CD4-positive, alpha-beta T cell treated with Interleukin-4 for 4 hours (primary cell): ENCODE measurements at places on chromosomes 6 and 20.

DNA sequence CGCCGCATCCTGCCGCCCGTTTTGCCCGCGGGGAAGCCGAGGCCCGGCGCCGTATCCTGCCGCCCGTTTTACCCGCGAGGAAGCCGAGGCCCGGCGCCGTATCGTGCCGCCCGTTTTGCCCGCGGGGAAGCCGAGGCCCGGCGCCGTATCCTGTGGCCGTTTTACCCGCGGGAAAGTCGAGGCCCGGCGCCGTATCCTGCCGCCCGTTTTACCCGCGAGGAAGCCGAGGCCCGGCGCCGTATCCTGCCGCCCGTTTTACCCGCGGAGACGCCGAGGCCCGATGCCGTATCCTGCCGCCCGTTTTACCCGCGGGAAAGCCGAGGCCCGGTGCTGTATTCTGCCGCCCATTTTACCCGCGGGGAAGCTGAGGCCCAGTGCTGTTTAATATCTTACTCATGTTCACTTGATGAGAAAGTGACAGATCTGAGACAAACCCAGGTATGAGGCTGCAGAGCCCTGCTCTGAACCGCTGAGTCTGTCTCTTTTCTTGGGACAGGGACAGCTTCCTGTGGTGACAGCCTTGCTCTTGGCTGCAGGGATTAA, 129.4 kb downstream of the CDH26 start:
- DNase-seq = no peak

GRCh38 chr6:104019075-104019753, 840.5 kb downstream of the HACE1 start:
- no peak for DNase-seq

- peak; percentile 40 for DNase-seq
Observed at GRCh38 chr6:170087941-170088581, 202.8 kb downstream of the DLL1 start.

- DNase-seq = no peak
Observed at GRCh38 chr20:31644701-31645100, 7.0 kb downstream of the COX4I2 start.

DNA sequence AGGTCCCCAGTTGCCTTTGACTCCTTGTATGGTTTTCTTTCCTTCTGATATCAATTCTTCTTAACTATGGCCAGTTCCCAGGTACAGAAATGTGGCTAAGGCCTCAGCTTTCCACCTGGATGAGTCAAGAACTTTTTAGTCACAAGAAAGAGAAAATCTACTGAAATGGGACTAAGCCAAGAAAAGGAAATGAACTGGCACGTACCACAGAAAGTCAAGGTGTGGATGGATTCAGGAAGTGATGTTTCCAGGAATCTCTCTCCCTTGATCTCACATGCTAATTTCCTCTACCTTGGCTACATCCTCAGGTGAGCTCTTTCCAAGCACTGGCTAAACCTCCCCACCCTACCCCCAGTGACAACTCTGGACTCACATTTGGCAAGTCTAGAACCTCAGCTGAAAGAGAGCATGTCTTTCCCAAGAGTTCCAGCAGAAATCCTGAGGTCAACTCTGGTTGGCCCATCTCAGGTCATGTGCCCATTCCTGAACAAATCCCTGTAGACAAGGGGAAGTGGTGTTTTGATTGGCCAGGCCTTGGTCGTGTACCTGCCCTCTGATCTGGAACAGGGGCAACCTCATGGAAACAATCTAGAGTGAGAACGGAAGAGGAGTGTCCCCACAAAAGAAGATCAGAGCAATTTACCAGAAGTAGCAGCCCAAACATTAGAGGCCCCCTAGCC, 205.3 kb downstream of the NFATC2 start:
- no peak for DNase-seq

- DNase-seq = no peak
Observed at GRCh38 chr6:36364669-36365479, 22.6 kb downstream of the ETV7 start.

- no peak for DNase-seq
Observed at GRCh38 chr6:63347599-63347998, 27.8 kb upstream of the LGSN start.

DNA sequence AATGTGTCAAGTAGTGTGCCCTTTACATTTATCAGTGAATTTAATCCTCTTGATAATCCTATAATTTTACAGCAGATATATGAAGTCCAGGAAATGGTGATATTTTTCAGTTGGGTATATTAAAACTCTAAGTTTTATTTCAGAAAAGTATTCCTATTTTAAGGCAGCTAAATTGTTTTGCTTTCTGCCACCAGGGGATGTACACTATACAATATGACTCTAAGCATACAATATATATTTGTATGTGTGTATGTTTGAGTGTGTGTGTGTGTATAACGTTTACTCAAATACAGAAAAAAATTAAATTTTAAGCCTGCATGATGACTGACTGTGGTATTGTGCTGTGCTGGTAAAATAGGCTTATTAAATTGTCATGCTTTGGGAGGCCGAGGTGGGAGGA, 102.0 kb upstream of the RUNX2 start:
- no peak for DNase-seq

GRCh38 chr6:139485742-139486475, 111.5 kb upstream of the CITED2 start:
- DNase-seq = no peak

DNA sequence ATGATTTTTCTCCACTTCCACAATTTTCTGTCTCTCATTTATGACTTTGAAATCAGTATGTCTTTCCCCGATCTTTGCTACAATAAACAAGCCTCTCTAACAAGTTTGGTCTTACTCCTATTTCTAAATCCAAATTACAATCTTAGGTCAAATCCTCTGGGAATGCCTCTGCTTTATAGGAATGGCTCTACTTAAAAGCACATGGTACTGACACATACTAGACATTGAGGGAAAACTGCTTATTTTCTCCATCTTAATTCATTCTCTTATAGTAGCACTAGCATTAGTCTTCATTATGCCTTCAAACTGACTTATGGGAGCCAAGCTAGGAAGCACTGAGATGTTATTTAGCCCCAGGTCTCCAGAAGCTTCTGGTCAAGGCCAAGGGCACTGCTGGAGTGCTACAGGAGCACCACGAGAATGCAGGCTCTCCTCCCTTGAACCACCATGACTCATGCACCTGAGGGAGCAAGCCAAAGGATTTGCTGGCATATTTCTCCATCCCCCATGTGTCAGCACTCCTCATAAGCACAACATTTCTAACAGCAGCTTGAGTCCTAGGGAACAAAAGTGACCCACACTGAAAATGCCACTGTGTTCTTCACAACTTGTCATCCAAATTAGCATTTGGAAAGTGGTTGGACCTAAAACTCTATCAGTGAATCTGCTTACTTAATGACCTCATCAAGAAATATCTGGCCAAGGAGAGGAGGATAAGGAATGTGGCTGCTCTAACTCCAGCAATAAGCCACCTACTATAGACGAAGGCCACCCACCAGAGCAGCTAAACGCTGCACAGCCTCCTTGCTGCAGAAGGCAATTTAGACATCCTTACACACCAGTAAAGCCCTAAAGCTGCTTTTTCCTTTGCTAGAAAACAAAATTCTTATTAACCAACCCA, 156.8 kb upstream of the KCNQ5 start:
- DNase-seq = no peak

- DNase-seq = no peak
Observed at GRCh38 chr6:37260444-37260843, 2.5 kb upstream of the TMEM217 start.

GRCh38 chr6:27138406-27138805, 109.1 kb upstream of the PRSS16 start:
- DNase-seq = no peak

GRCh38 chr6:169969372-169970099, 218.1 kb downstream of the ERMARD start:
- DNase-seq = no peak

DNA sequence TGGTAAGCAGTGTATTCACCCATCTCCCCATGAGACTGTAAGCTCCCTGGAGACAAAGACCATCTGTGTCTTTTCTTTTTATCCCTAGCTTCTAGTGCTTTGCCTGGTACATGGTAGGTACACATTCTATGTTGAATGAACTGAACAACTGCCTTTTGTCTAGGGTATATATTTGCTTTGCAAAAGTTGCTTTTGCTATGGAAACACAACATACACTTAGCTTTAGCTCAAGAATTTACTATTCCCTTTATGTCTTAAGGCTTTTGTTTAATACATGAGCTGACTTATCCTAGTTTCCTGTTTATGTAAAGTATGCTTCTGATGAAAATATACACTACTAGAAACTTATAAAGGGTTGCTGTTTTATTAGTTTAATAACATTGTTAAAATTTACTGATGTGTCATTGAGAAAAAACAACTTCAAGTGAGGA, 198.2 kb downstream of the PRL start:
- no peak for DNase-seq

DNA sequence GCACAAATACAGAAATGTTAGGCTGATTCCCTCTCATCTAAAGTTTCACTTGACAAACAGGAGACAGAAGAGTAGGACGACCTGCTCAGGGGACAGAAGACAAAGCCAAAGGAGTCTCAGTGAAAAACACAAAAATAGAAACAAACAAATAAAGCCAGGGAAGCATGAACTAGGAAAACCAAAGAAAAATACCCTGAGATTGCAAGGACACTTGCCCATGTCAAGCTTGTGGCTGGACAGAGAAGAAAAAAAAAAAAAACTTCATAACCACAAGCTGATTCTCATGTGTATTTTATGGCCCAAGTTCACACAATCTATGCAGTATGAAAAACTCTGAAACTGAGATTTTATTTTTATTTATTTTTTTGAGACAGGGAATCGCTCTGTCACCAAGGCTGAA, 85.6 kb upstream of the BEND6 start:
- DNase-seq = no peak

DNA sequence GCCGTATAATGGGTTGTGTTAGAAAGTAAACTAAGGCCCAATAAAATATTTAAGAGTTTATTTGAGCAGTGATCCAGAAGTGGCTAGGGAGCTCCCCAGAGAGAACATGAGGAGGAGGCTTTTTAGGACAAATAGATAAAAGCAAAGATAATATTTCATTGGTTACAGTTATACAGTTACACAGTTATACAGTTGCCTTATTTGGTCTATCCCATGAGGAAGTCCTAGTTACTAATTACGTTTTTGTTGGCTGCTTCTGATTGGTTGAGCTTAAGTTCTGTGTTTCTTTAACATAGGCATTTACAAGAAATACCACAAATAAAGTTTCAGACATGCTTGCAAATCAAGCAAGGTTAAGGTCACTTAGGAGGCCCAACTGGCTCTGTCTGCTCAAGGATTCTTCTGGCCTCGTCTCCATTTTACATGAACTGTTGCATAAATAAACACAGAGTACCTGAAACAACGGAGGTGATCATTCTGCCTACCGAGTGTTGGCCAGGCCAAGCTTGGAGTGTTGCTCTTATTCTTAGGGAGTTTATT, 7.0 kb downstream of the UBD start:
- peak; percentile 72 for DNase-seq

DNA sequence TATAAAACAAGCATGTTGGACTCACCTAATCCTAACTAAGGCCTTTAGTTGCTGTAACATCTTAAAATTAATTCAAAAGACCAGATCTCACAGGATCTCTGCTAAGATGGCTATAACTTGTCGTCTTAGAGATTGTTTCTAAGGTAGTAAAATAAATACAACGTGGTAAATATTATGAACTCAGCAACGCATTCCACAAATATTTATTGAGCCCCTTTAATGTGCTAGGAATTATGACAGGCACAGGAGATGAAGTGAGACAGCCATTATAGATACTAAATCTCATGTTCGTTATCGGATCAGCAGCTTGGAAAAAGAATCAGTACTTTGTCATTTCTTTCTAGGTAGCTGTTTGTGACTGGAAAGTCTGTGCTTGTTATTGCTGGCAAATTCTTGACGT, 20.9 kb upstream of the MCM3 start:
- DNase-seq = peak; percentile 28

GRCh38 chr6:165110860-165111259, 198.5 kb downstream of the C6orf118 start:
- DNase-seq = no peak

DNA sequence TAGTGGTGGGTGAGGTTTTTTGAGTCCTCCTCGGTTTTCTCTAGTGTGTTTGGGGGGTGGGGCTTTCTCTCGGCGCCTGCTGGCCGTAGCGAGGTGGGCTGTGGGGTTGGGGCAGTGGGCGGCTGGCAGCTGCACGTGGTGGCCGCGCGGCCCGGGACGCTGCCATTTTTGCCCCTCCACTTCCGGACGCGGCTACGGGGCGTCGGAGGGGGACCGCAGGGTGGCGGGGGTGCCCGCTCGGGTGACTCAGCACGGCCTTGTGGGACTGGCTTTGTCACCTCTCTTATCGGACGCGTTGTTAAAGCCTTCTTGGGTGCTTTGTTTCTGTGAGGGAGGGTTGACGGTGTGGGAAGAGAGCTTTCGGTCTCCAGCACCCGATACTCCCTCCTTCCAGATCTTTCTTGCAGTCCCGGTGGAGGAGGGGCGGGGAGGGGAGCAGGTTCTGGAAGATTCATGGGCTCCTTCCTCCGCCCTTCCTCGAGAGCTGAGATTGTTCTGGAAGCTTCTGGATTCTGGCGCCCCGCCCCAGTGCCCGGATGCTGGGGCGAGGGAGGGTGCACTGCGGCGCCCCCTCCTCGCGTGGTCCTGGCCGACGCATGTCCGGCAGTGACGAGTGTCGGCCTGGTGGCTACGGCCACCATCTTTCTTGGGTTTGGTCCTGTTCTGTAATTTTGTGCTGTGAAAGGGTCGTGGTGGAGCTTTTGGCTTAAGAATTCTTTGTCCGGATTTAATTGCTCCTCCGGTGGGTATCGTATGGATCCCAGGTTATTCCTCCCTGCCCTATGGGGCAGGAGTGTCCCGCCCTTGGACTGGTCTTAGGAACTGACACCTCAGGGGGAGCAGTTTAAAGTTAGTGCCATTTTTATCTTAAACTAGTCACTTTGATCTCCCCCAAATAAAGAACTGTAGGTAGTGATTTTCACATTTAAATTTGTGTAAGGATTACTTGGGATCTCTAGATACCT, 719 bp downstream of the HSP90AB1 start:
- peak; percentile 93 for DNase-seq

- no peak for DNase-seq
Observed at GRCh38 chr6:112253841-112254816, at the start of gene LAMA4. Gene LAMA4, minus strand, starts transcription at chr6:112254567. Its CDS starts 417 bp downstream, at chr6:112254150.

DNA sequence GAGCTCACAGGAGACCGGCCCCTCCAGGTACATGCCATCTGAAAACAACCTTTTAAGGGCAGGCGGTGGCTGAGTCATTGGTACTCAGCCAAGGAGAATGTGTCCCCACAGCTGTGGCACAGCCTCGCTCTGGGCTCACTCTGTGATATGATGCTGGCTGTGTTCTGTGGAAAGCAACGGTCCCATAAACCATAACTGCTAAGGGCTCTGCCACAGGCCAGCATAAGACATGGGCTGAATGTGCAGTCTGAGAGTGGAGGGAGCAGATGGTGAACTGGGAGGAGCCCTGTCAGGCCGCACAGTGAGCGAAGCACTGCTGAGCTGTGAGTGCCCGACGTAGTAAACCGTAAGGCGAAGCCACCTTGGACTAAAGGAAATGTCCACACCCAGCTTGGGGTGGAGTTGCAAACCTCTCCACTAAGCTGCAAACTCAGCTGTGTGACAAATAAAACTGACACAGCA, 375.8 kb downstream of the THBS2 start:
- peak; percentile 25 for DNase-seq

DNA sequence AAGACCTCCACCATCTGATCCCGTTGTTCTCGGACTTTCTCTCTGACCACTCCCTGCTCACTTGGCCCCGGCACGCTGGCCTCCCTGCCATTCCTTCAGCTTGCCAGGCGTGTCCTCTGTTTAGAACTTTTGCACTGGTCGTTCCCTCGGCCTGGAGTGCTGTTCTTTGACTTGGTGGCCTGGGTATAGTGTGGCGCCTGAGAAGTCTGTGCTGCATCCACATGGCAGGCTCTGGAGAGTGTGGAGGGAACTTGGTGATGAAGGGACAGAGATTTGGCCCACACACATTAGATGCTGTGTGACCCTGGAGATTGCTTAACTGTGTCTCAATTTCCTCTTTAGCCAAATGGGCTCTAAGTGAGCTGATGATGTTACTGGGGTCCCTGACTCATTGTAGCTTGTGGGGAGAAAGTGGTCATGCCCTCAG, 13.0 kb upstream of the TGM2 start:
- no peak for DNase-seq
